ENCODE measurements at places on chromosomes 1 and 21.

DNA sequence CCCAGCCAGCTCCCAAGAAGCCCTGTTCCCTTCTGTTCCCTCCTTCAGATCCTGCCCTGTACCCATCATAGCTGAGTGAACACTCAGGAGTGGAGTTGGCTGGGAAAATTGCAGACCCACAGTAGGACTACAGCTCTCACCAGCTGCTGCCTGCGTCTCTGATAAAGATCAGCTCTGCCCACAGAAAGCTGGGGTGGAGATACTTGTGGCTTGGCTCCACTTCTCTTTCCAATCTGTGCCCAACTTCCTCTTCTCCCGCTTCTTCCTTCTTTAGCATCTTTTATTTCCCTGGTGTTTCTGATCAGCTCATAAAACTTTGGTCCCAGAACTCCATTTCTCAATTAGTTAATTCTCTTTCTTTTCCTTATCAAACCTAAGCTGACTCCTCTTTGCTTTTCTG is 5.5 kb upstream of the CD1A start:
- DNase-seq, result no peak

DNA sequence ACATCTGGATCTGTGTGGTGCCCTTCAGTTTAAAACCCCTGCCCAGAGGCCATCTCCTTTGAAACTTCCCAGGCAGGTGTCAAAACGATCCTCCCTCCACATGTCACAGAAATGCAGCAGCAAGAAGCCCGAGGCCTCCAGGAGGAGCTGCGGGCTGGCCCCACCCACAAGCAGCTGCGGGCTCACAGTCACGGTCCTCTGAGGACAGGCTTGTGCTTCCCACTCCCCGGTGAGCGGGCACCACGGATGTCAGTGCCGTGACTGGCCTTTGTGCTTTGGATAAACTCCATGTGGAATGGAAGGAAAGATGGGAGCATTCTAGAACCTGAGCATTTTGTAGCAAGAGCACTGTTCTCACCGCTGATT is 65.8 kb downstream of the SIK1 start:
- DNase-seq, result no peak

- DNase-seq, result no peak
Observed at GRCh38 chr21:34201481-34201858, 128.1 kb downstream of the MRPS6 start.

DNA sequence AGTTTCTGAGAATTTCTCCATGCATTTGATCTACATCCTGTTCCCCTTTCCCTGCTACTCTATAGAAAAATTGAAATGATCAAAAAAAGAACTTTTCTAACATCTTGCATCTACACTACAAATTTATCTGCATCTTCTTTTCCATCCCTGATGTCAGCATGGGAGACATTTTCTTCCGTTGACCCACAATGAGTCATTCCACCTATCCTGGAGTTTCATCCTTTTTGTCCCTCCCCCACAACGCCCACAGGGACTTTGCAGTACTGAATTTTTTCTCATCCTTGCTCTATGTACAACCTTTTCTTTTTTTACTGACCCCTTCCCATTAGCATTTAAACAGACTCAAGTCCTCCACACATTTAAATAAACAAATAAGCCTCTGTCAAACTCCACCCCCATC is 112.2 kb upstream of the MROH9 start:
- no peak for DNase-seq

GRCh38 chr1:87230501-87230900 is 98.2 kb upstream of the LMO4 start:
- no peak for DNase-seq

GRCh38 chr1:230139741-230140140 is 72.7 kb downstream of the GALNT2 start:
- DNase-seq, result no peak

DNA sequence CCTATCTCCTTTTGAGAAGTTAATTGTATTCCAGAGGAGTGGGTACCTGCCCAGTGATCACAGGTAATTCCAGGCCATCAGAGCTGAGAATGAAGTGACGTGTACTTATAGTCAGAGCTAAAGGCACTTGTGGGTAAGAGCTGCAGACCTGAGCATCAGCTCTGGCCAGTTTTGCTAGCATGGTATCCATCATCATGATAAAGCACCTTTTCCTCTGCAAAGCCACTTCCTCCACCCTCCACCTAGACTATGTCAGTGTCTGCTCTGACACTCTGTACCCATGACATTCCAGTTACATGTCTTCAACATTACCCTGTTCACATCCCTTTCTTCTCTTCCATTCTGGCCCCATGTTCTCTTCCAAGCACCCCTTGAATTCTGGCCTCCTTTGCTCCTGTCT is 157.3 kb downstream of the GRIK3 start:
- no peak for DNase-seq

DNA sequence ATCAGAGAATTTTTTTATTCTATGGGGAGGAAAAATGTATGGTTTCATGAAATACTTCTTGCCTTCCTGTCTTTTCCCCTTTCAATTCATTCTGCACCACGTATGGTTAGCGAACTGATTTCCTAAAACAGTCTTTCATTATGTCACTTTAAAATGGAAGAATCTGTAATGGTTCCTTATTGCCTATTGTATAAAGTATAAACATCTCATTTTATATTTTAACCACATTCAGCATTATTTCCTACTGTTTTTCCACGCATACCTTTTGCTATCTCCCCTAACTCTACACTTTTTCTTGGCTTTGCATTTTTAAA is 232.3 kb upstream of the B3GALT2 start:
- DNase-seq, result no peak

DNA sequence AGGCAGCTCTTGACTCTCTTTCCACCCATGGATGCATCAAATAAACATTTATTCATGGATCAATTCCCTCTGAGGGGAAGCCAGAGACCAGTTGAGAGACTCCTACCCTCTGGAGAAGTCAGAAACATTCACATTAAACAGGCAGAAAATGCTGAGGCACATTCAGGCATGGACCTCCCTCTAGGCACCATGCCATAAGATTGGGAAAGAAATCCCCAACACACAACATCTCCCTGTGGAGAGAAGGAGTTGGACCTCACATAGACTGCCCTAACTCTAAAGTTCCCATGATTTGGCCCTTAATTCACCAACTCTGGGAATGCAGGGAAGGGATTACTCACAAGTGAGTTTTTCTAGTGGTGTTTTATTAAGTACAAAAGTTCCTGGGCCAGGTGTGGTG is 415.3 kb upstream of the C1orf87 start:
- DNase-seq, result no peak

GRCh38 chr21:45113543-45113942 is 39.2 kb downstream of the ADARB1 start:
- DNase-seq, result no peak

- DNase-seq, result no peak
Observed at GRCh38 chr1:66585002-66585401, 51.0 kb downstream of the SGIP1 start.

DNA sequence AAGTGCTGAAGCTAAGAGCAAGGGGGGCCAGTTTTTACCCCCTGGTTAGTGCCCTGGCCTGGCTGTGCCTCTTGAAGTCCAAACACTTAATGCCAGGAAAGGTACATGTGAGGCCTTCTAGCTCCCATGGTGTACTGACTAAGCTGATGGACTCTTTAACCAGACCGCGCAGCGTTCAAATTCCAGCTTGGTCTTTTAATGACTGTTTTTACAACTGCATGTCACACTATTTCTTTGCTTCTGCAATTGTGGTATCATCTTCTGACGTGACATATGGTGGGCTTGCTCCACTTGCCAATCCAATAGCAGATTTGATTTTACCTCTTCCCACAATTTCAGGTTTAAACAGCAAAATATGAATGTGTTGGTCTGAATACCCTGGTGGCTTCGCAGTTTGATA is 197.3 kb downstream of the HUNK start:
- no peak for DNase-seq

Data from T-helper 2 cell (primary cell).